ENCODE measurements at places on chromosomes 4 and X.

DNA sequence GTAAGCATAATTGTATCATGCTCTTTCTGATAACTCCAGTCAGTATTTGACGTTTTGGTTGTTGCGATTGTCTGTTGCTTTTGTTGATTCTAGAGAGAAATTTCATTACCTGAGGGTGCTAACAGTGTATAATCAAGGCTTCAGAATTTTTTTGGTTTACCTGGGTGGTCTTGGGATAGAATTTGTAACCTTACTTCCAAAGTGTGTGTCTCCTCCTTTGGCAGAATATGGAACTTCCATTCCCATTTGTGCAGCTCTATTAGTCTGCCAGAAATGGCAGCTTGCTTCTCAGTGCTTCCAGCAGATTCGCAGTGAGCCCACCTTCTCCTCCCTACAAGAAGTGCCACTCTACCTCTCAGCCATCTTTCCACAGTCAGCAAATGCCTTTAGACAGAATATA, 5.3 kb downstream of the COPS4 start:
- DNase-seq, result no peak

GRCh38 chr4:24024157-24024556, 134.3 kb upstream of the PPARGC1A start:
- no peak for DNase-seq

- no peak for DNase-seq
Observed at GRCh38 chr4:105075045-105075444, 71.6 kb upstream of the TET2 start.

DNA sequence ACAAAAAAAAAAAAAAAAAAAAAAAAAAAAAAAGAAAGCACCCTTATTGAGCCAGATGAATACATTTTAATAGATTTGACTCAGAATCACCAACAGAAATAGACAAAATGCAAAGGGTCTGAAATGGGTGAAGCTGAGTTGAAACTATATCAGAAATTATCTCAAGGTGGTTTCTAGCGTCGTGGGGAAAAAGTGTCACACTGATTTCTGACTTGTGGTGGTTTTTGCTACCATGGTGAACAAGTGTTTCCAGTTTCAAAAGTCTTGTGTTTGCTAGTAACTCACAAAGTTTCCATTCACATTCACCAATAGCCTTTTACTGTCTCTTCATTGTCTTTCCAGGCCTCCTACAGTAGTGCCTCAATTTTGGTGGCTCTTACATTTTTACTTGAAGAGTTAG, 135.5 kb downstream of the ARHGAP24 start:
- DNase-seq, result no peak
